Activated CD4-positive, alpha-beta T cell treated with anti-CD3 and anti-CD28 coated beads, Interleukin-2, amount 50 U/mL, for 24 hours (primary cell): ENCODE measurements at places on chromosomes 7 and 10.

DNA sequence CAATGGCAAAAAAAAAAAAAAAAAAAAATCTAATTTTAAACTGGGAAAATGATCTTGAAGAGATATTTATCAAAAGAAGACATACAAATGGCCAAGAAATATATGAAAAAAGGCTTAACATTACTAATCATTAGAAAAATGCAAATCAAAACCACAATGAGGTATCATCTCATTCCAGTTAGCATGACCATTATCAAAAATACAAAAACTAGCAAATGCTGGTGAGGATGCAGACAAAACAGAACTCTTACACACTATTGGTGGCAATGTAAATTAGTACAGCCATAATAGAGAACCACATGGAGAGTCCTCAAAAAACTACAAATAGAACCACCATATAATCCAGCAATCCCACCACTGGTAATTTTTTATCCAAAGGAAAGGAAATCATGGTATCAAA, 489.6 kb downstream of the TNS3 start:
- no peak for DNase-seq

GRCh38 chr10:51073453-51074237, 642 bp upstream of the PRKG1 start:
- DNase-seq = no peak

DNA sequence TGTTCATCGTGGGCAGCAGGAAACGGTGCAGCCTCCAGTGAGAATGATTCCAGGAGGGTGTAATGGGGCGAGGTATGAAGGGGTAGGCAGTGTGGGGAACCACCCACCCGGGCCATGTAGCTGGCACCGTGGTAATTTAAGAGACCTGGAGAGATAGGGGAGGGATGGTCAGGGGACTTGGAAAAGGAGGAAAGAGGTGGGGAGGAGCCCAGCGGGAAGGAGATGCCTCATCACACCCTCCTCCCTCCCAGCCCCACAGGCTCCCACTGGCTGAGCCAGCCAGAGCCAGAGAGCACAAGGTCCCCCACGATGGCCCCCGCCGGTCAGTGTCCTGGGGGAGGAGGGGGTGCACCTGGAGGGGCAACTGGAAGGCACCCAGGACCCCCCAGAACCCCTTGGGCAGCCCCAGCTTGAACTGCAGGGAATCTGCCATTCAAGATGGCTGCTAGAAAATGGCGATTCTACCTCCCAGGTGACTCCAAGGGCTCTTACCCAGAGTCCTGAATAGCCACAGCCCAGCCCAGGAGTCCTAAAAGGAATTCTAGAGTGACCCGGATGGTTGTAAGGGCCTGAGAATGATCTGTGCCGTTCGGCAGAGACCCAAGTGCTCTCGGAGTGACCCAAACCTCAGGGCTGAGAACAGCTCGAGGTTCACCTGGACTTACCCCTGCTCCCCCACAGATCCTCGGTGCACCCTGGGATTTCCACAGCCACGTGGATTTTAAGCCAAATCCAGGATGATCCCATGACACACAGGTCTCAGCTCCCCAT, 28.8 kb downstream of the CALML3 start:
- DNase-seq = no peak

DNA sequence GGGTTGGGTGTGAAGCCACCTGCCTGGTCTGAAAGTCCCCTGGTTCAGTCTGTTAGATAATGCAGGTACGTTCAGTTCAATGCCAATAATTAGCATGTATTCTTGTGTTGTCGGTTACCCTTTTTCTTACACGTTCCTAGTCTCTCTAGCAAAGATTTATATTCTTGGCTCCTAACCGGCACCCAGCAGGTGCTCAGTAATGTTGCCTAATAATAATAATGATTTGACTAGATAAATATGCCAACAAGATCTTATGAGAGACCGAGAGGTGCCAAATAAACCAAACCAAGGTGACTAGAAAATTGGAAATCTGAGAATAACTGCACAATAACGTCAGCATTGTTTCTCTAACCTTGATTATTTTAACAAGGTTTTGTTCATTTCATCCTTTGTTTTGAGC, 1.1 kb upstream of the SMIM30 start:
- no peak for DNase-seq

DNA sequence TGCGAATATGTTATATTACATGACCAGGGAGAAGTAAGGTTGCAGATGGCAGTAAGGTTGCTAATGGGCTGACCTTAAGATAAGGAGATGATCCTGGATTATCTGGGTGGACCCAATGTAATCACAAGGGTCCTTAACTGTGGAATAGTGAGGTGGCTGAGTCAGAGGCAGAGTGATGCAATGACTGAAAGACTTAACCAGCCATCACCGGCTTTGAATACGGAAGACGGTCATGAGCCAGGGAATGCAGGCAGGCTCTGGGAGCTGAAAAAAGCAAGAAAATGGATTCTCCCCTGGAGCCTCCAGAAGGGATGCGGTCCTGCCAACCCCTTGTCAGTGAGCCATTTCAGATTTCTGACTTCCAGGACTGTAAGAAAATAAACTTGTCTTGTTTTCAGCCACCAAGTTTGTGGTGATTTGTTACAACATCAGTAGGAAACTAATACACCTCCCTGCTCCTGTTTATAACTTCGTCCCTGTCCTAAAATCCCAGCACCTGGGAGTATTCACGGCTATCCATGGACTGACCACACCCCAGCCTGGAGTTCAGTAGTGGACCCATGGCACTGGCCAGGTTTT, 4.6 kb upstream of the C10orf95 start:
- DNase-seq = no peak

DNA sequence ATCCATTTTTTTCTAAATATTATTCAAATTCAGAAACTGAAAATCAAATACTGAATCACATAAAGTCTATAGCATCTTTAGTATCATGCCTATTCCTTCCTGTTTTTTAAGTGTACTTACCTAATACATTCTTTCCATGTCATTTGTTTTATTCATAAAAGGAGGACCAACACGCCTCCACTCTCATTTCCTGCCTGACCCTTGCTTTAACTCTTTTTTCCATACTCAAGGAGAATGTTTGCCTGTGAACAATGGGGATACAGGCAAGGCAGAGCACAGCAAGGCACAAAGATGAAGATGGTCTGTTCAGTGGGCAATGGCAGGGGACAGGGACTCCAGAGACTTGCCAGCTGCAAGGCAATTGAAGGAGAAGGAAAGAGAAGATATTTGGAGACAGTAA, 121.2 kb upstream of the FEZF1 start:
- no peak for DNase-seq

DNA sequence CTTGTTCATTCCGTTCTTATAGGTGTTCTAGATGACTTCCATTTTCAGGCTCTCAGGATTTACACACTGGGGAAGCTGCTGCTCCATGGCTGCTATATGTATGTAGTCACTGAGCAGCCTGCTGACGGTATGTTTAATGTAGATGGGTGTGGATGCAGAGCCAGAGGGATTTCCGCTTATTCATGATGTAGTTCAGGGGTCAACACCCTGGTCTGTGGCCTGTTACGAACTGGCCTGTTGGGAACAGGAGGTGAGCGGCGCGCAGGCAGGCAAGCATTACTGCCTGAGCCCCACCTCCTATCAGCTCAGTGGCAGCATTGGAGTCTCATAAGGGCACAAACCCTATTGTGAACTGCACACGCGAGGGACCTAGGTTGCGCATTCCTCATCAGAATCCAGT, 33.9 kb downstream of the DNAJB6 start:
- no peak for DNase-seq
